ENCODE measurements at places on chromosomes 6 and 20.

GRCh38 chr6:10084111-10084986, 330.5 kb downstream of the TFAP2A start:
- no peak for DNase-seq

GRCh38 chr6:81948861-81949260, 196.4 kb upstream of the TENT5A start:
- DNase-seq = no peak

- DNase-seq = no peak
Observed at GRCh38 chr6:11615214-11615602, 77.7 kb downstream of the TMEM170B start.

DNA sequence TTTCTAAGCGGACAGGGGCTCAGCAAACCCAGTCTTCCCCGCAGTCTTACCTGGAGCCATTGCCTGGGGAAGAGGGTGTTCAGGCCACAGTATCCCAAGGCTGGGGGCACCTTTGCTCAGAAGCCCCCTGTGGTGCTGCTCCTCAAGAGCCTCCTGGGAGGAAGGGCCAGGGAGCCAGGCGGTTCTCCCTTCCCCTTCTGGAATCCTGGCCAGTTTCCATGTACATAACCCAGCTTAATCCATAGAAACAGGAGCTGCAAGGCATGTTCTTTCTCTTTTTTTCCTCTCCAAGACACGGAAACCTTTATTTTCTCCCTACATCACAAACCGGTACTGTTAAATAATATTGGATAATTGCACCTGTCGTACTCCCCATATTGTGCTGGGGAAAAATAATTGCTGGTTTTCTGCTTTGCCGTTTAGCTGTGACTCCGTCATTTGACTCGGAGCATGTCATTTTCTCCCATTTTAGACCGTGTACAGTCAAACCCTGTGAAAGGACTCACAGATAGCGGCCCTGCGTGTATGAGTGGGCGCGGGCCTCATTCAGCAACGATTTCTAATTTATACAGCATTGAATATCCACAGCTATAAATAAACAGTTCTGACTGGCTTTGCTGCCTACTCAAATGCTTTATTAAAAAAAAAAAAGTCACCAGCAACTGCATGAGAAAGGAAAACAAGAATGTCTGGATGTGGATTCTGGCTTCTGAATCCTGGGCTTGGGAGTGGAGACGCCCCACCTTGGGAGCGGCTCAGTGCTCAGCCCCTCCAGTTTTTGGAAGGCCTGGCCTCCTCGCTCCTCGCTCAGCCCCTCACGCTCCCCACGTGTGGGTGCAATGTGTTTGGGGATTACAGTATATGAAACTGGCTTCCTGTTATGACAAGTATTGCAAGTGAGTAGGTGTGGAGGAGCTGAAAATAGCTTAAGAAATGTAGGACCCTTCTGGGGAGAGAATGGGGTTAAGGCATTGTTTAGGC, 67.3 kb downstream of the ADTRP start:
- no peak for DNase-seq

- DNase-seq = no peak
Observed at GRCh38 chr6:30826961-30827342, 57.4 kb upstream of the DDR1 start.

GRCh38 chr6:139932671-139933070, 558.2 kb upstream of the CITED2 start:
- no peak for DNase-seq

DNA sequence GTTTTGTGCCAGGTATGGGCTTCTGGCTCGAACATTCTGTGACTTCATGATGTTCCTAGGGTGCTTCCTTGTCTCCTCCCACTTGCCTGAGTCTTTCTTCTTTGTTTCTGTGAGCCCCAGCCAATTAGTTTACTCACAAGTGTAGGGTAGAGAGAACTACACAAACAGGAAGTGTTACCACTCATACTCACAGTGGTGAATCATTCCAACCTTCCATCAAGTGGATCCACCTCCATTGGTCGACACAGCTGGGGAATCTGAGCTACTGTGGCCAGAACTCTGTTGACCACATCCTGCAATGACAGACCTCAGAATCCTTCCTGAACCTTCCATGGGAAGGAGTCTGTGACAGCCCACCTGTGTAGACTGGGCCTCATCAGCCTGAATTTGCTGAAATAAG, 76.8 kb downstream of the UNC5CL start:
- DNase-seq = no peak

- DNase-seq = no peak
Observed at GRCh38 chr6:37891072-37891471, 71.5 kb downstream of the ZFAND3 start.

GRCh38 chr20:53964067-53964466, 106.3 kb downstream of the BCAS1 start:
- no peak for DNase-seq

DNA sequence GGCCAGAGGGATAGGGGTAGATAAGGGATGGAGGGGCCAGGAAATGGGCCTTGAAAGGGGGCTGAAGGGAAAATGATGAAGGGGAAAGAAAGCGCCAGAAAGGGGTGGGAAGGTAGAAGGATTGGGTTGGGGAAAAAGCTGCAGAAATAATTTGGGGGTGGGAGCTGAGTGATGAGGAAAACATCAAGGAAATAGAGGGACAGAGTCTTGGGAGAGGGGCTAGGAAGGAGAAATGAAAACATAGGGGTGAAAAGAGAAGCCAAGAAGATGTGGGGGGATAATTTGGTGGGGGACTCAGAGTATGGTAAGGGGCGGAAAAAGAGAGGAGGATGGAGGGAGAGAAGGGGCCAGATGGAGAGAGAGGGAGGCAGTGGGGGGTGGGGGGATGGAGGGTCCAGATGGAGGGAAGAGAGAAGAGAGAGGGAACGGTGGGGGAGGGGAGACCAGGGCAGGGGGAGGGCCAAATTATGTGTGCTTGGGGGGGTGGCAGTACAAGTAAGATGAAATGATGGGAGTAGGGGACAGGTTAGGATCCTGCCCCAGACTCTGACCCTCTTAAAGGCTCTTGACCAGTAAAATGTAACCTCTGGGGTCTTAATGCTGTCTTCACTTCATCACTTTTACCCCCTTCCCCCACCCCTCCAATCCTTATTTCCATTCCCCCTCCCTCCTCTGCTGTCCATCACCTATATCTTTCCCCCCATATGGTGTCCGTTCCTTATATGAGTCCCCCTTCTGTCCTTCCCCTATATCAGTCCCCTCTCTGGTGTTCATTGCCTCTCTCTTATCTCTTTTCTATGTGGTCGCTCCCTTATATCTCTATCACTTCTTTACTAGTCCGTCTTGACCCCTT, 852 bp downstream of the SYNGAP1 start:
- no peak for DNase-seq

GRCh38 chr6:5672581-5673011, 334.1 kb downstream of the NRN1 start:
- no peak for DNase-seq

GRCh38 chr20:62662422-62662821, 20.1 kb downstream of the SLCO4A1 start:
- DNase-seq = no peak

- DNase-seq = no peak
Observed at GRCh38 chr20:47972916-47973309, 187.6 kb upstream of the SULF2 start.

DNA sequence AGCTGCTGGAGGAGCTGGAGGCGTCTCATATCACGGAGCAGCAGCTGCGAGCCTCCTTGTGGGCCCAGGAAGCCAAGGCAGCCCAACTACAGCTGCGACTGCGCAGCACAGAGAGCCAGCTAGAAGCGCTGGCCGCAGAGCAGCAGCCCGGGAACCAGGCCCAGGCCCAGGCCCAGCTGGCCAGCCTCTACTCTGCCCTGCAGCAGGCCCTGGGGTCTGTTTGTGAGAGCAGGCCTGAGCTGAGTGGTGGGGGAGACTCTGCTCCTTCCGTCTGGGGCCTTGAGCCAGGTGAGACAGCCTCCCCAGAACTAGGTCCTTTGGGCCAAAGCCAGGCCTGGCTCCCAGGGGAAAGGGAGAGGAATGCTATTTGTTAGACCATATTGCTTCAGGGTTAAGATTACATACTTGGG, 31.7 kb downstream of the C20orf173 start:
- no peak for DNase-seq

All from effector memory CD8-positive, alpha-beta T cell (primary cell).